Tibial nerve (tissue), 4 donors: ENCODE measurements at places on chromosomes 16 and 17.

DNA sequence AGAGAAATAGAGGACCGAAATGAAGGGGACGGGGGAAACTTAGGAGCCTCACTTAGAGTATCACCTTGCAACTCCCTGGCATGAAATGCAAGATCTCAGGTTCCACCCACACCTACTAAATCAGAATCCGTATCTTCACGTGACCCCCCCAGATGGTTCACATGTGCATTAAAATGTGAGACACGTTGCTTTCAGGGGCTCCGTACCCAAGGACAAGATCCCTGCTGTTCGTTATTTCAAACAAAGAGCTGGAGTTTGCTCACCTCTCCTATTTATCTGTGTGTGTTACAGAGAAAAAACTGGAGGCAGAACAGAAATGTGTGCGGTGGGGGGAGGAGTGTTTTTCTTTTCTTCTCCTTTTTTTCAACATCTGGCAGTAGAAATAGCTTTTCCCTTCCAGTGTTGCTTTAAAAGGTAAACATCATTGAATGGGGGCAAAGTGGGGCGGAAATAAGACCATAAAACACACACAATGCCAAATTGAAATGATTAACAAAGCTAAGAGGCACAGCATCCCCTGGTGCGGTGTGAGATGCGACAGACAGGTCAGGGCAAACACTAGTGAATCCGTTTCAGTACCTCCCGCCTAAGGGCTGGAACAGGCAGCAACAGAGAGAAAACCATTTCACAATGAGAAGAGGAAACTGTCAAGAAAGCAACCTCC lies 145.4 kb downstream of the SOX9 start:
- DNase-seq: no peak

DNA sequence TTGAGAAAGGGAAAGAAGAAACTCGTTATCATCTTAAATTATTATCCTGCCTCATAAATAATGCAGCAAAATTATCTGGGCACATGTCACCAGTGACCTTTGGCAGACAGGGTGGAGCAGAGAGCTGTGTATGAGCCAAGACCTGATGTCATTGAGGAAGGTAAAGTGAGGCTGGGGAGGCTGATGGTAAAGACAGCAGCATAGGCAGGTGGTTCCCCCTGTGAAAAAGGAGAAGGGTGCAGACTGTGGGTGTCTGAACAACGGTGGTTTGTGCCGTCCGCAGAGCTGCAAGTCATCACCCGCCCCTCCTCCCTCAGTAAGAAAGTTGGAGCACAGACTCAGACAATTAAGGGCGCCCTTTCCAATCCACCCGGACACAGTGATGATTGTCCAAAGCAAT lies 30.8 kb upstream of the METTL16 start:
- DNase-seq: no peak

GRCh38 chr17:50270435-50271362 lies 3.6 kb upstream of the TMEM92 start:
- peak; percentile 62 for DNase-seq

DNA sequence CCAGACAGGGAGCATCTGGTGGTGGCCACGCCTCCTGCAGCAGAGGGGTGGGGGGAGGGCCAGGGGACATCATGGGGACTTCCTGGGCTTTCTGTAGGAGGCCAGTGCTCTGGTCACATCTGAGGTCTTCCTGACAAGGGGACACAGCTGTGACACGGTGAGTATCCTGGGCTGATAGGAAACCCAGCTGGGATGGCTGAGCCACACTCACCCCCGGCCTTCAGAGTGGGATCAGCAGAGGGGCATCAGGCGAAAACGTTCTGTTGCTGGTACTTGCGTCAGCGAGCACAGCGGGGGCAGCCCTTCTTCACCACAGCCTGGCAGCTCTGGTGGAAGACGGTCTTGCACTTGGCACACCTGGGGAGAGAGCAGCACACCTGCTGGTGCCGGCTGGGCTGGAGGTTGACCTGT lies 122.9 kb upstream of the SMURF2 start:
- DNase-seq: no peak
